Mucosa of gallbladder (tissue), 1 donor: ENCODE measurements at places on chromosomes 7 and 10. TPM values are rescaled to one million over a fixed set of nuclear protein-coding genes. Genes with fewer than 3 reads are reported as not detected.

DNA sequence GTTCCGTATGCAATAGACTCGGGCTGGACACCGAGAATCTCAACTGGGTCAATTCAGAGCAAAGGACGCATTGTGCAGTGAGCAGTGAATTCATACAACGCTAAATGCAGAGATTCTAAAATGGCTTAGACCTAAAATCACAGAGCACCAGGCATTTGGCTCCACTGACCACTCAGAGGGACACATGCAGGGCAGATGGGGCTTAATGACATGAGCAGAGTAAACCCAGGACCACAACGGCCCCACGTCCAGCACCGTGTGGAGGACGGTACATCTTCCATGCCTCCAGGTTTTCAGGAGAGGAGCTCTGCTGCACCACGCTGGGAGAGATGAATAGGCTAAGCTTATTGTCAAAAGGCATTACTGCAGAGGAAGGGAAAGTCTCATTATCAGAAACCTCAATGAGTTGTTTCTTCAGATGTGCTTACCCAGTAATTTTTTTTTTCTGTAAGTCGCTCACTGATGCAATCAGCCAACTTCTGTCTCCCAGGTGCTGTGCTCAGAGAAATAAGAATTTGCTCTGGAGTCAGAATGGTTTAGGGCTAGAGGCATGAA, 555.0 kb downstream of the PTPRN2 start:
- DNase-seq, result no peak

DNA sequence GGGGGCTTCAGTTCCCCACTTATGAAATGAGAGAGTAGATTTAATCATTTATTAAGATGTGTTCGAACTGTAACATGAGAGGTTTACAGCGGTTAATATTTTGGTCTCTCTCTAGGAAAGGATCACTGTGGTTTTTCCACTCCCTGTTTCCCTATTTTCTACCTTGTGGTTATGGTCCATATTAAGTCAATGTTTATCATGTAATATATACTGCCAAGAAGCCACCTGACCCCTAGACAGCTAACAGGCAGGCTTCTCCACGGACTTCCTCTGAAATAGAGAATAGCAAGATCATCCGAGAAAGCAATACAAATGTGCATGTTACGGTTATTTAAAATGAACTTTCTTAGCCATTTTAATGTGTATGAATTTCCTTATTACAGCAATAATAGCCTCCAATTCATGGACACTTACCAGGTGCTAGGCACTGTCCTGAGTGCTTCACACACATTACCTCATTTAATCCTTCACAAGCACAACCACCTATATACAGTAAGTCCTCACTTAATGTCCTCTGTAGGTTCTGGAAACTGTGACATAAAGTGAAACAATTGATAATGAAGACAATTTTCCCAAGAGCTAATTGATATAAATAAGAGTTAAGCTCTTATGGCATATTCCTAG, 835 bp upstream of the COL28A1 start:
- DNase-seq, result no peak

GRCh38 chr7:131002600-131002999, 268.6 kb upstream of the KLF14 start:
- no peak for DNase-seq

- no peak for DNase-seq
Observed at GRCh38 chr7:30612658-30613265, 18.1 kb downstream of the GARS1 start.

- no peak for DNase-seq
Observed at GRCh38 chr7:140062118-140062527, 628 bp downstream of the PARP12 start.

GRCh38 chr10:63692220-63692896, 171.2 kb downstream of the REEP3 start:
- no peak for DNase-seq

DNA sequence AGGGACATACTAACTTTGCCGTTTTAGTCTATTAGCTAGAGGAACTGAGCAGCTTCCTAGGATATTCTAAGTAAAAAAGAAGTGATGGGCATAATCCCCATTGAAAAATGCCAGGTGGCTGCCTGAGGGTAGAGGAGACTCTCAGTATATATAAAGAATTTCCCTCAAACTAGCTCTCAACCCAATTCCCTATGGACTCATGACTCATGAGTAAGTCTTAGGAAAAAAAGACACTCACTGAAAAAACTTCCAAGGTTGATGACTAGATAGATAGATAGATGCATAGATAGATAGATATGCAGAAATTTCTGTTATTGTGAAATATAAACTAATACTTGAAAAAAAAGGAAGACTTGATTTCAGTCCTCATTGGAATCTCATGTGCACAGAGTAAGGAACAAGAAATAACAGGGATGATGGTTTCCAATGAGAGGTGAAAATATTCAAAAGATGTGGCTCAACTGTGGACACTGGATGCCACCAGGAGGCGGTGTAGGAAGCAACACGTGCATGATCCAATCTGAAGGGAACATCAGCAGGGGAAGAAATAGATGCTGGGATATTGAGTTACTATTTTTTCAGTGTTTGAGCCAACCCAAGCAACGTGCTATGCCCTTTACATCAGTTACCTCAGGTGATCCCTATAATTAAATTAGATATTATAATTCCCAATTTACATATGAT, 711.0 kb upstream of the LRRTM3 start:
- no peak for DNase-seq

GRCh38 chr7:152462995-152463708, 27.3 kb upstream of the KMT2C start:
- DNase-seq, result no peak

- peak; percentile 68 for DNase-seq
Observed at GRCh38 chr10:3043512-3044368, 23.6 kb upstream of the PFKP start.

Gene RAMP3
- 23.2 TPM for total RNA-seq

DNA sequence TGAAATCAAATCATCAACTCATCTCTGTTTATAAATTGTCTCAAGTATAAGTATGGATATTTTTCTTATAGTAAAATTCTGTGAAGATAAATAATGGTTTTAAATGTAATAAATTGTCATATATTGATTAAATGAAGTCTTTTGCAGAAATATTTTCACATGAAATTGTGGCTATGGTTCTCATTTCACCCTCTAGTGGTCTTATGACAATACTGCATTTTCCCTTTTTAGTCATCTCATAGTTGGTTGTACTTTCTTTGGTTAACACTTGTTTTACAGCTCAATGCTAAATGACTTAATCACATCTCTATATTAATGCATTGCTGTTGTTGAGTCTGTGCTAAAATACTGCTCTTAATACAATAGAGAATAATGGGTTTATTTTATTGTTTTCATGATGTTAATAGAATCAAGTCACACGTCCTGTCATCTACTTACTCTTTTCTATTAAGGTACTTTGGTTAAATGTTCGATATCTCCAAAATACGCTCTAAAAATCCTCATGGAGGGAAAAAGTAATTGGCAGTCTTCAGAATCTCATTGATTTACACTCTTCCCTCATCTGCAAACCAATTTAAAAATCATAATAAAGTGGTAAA, 38.0 kb upstream of the CACNA2D1 start:
- DNase-seq, result no peak

Gene NPSR1
- total RNA-seq, result not detected

DNA sequence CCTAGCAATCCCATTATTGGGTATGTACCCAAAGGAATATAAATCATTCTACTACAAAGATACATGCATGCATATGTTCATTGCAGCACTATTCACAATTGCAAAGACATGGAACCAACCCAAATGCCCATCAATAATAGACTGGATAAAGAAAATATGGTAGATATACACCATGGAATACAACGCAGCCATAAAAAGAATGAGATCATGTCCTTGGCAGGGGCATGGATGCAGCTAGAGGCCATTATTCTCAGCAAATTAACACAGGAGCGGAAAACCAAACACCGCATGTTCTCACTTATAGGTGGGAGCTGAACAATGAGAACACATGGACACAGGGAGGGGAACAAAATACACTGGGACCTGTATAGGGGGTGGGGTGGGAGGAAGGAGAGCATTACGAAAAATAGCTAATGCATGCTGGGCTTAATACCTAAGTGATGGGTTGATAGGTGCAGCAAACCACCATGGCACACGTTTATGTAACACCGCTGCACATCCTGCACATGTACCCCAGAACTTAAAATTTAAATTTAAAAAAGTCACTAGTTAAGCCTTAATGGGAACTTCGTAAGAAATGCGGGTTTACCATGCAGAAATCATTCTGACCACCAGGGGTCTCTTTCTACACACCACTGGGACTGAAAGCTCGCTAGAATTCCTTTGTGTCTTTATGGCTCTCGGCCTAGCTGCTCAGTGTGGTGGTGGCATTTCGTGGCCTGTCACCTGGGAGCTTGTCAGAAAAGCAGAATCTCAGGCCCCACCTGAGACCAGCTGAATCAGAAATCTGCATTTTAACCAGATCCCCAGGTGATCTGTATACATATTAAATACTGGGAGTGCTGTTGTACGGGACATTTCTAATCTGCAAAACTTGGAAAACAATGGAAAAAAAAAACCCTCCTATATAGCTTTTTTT, 9.5 kb downstream of the ANKRD1 start:
- DNase-seq, result peak; percentile 73

Gene VSTM2A
- 0.72 TPM for total RNA-seq

GRCh38 chr10:36157486-36157885, 515.4 kb upstream of the FZD8 start:
- no peak for DNase-seq

Gene ICA1
- total RNA-seq, result 26.4 TPM

- DNase-seq, result no peak
Observed at GRCh38 chr7:119919986-119920385, 353.0 kb upstream of the KCND2 start.

Gene COL1A2
- total RNA-seq, result 478 TPM

DNA sequence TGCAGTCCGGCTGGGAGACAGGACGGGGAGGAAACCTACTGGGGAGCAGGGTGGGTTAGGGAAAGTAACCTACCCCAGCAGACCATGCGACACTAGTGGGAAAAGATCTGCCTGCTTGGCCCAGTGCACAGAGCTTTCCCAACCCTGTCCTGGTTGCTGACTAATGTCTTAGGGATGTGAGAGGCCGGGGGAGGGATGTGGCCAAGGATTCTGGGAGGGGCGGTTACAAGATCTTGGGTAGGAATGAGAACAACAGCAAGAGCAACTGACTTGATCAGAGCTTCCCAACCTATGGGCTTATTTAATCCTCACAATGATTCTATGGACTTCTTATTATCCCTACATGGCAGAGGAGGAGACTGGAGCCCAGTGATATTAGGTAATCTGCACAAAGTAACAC, 24.0 kb upstream of the EIF5AL1 start:
- DNase-seq, result peak; percentile 64

Gene NUDT1
- 11.6 TPM for total RNA-seq

DNA sequence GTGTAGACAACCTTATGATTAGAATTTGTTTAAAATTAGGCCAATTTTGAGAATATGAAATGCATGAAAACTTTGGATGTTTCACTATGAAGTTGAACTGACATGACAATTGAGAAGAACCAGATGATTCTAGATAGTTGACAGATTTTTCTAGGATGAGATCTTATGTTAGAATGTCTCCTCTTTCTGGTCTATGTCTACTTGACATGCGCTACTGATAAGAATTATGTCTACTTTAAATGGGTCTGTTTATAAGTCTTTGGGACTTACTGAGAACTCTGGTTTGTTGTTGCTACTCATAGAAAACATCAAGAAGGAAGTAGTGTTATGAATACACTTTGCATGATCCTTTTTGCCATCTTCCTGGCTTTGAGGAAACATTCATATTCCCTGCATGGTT, 228.2 kb upstream of the CCDC6 start:
- no peak for DNase-seq

Gene TSPAN33
- total RNA-seq, result 16.2 TPM

GRCh38 chr10:95408148-95408960, 117.6 kb upstream of the PDLIM1 start:
- no peak for DNase-seq

DNA sequence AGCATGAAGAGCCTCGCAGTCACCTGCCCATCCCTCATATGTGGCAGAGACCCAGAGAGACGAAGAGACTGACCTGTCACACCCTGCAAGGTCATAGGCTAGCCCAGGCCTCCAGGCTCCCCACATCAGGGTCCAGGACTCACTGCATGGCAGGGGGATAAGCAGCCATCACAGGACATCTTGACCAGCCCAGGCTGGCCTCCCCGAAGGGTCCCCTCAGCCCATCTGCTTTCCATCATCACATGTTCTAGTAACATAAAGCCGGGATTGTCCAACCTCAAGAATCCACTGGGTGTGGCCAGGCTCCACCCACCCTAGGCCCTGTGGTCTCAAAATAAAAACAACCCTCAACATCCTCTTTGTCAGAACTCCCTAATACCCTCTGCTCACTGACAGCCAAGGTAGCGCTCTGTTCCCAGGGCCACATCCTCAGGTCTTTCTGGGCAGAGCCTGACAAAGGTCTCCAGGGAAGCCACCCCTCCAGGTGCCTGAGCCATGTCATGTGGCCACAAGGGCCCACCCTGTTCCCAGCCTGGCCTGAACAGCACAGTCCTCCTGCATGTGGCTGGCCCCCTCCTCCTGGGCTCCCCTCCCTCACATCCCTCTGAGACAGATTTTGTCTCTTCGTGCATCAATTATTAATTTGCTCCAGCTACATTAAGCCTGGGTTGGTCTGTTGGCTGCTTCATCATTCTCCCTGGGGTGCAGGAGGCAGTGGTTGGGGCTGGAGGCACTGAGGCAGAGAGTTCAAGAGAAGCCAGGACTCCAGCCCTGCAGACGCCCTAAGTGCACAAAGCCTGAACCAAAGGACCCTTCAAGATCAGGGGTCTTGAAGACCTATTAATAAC, 131.8 kb upstream of the UNC5B start:
- no peak for DNase-seq

Gene CRHR2
- total RNA-seq, result 0.12 TPM

GRCh38 chr7:93147363-93147762, 822 bp downstream of the SAMD9L start:
- peak; percentile 12 for DNase-seq

Gene ABCC2
- 183 TPM for total RNA-seq

- no peak for DNase-seq
Observed at GRCh38 chr10:72079356-72079755, 9.0 kb downstream of the SPOCK2 start.

- no peak for DNase-seq
Observed at GRCh38 chr10:71873582-71874211, 22.6 kb upstream of the PSAP start.

Gene NKX2-3
- total RNA-seq, result 4.4 TPM

- no peak for DNase-seq
Observed at GRCh38 chr7:1566687-1567048, 3.2 kb downstream of the PSMG3 start.

- no peak for DNase-seq
Observed at GRCh38 chr7:120806669-120807068, 51.3 kb downstream of the TSPAN12 start.
